Activated CD4-positive, alpha-beta T cell treated with anti-CD3 and anti-CD28 coated beads for 48 hours (primary cell): ENCODE measurements at places on chromosomes 7 and 10.

DNA sequence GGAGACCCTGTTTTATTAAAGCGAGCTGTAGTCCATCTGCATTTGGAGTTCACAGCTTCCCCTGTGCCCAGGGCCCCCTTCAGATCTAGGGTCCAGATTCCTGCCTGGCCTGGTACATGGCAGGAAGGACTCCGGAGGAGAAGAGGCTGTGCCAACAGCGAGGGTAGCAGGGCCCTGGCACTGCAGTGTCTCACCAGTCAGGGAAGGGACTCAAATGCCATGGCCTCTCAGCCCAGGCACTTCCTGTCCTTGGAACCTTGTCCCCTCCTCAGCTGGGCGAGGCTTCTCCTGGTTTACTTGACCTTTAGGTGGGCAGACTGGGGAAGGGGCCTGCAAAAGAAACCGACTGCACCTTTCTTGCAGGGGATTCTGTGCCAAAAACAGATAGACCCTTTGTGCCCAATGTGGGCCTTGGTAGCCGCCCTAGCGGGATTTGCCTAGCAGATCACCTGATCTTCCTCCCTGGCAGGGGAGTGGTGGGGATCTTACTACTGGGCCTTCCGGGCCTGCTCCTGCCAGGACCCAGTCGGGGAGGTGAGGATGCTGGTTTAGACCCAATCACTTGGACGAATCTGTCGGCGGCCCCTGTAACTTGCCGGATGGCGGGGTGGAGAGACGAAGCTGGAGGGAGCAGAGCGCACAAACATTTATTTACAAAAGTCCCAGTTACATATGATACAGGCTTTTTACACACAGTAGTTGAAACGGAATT is 161.9 kb downstream of the RNF216 start:
- DNase-seq, result no peak

GRCh38 chr7:93968911-93969620 is 35.1 kb downstream of the BET1 start:
- DNase-seq, result no peak

DNA sequence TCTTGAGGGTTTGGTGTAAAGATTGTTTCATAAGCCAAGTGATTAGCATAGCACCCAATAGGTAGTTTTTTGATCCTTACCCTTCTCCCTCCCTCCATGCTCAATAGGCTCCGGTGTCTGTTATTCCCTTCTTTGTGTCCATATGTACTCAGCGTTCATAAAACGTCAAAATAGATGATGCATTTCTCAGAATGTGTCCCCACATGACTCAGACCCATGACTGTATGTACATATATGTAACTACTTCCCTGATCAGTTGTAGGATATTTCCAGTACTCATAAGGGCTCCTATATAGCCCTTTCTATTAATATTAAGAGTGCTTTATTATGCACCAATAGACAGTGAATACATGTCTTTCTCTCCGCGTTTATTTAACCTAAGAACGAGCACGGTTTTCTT is 466.9 kb downstream of the KIF20B start:
- no peak for DNase-seq

- DNase-seq, result no peak
Measured at GRCh38 chr10:81031774-81032173, 494.1 kb downstream of the SH2D4B start.

GRCh38 chr7:4319280-4319679 is 362.8 kb upstream of the FOXK1 start:
- DNase-seq, result no peak

- no peak for DNase-seq
Measured at GRCh38 chr7:134823400-134823799, 44.0 kb downstream of the CALD1 start.

GRCh38 chr10:22505911-22506685 is 160.8 kb downstream of the SPAG6 start:
- DNase-seq, result peak; percentile 54

DNA sequence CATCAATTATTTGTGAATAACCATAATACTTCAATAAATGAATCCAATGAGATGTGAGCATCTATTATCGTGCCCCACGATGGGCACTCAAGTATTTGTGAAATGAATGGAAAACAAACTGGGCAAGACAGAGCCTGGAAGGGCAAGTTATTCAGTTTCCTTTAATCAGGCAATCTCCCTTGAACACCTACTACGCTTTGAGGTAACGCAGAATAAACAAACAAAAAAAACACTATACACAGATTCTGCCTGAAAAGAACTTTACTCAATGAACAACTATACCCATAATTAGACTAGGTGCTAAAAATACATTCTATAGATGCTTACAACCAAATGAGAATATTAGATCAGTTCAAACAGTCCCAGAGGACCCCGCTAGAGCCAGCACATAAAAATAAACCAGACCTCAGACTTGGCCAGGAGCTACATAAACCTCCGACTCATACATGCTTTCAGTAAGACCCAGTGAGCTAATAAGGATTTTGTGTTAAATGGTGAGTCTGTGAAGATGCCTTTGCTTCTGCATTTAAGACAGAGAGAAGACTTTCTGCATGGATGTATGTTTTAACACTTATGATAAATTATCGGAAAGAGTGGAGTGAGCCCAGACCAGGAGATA is 121.3 kb downstream of the MPP7 start:
- DNase-seq, result no peak

DNA sequence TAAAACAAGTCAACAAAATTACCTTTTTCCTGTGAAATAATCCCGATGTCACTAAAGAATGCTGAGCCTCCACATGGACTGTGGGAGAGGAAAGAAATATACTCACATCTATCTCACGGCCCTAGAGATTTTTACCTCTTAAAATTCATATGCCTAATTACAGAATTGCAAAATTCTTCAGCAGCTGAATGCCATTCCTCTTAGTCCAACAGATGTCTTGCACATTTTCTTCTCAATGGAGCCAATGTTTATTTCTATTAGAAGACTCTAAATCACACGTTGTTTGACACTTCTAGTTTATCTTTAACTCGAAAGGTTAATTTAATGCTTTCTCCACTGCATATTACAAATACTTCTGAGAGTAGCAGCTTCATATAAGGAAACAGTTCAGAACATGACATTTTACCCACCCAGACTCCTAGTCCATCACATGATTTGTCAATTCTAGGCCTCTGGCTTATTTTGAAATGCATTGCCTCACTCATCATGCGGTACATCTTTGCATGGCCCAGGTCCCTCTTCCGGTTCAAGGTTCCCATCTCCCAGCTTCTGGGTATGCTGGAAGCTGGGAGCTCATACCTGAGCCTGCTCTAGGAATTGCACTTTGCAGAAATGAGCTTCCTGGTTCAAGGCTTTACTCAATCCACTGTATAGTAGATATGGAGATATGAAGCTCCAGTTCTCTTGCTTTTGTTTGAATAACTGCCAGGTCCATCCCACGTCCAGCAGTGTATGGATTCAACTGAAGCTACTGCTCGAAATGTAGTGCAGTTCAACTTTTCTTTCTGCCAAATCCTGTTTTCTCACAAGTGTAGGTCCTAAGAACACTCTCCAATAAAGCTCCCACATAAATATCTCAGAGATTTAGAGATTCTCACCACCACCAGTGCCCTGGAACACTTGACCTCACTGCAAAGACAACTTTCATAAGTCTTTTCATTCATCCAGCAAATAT is 306.2 kb downstream of the GPR37 start:
- no peak for DNase-seq

GRCh38 chr10:119330342-119330741 is 123.0 kb downstream of the GRK5 start:
- no peak for DNase-seq

- no peak for DNase-seq
Measured at GRCh38 chr7:70620333-70621055, 511.4 kb upstream of the GALNT17 start.

GRCh38 chr7:99184532-99185218 is 23.2 kb downstream of the KPNA7 start:
- DNase-seq, result no peak

DNA sequence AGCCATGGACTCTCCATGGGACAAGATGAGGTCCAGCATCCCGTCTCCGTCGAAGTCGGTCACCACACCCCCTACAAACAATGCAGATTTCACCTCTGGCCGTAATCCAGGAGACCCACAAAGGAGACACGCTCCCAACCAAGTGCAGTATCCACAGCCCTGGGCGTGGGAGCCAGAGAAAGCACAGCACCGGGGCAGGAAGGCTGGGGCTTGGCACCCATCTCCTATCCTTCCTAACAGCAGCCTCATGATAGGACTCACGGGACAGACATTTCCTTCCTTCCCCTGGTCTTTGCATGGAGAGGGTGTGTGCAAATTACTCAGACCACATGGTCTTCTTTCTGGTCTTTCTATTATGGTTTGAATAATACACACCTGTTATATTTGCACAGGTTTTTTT is 46.3 kb downstream of the GOLGA7B start:
- no peak for DNase-seq

DNA sequence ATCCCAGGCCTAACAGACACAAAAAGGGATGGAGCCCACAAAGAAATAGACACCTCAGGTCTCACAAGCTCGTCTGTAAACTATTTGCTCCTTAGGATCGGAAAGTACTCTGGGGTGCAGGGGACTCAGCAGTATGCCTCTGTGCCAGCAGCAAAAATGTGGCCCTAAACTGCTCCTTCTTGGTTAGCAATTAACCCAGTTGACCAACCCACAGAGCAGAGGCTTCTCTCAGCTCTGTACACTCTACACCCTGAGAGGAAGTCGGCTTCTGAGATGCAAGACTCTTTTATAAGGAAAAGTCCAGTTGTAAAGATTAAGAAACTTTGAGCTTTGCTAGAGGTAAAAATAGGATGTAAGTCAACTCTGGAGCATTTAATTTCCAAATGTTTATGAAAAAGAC is 156.3 kb upstream of the PRSS58 start:
- no peak for DNase-seq

DNA sequence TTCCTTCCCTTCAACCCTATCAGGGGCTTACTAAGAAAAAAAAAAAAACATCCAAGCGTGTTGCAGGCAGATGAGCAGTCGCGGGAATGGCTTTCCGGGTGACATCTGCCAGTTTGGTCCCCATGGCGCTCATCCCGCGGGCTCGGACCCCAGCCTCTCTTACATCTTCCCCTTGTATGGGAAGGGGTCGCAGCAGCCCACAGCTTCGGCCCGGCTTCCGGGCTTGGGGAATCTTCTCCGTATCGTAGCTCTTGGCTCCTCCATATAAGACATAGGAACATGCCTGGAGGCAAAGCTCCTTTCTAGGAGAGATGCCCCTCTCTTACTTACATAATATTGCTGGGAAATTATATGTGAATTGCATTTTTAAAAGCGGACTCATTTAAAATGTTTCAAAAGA is 99.5 kb downstream of the CUX1 start:
- no peak for DNase-seq

GRCh38 chr10:43260117-43260761 is 6.6 kb downstream of the RASGEF1A start:
- DNase-seq, result no peak

DNA sequence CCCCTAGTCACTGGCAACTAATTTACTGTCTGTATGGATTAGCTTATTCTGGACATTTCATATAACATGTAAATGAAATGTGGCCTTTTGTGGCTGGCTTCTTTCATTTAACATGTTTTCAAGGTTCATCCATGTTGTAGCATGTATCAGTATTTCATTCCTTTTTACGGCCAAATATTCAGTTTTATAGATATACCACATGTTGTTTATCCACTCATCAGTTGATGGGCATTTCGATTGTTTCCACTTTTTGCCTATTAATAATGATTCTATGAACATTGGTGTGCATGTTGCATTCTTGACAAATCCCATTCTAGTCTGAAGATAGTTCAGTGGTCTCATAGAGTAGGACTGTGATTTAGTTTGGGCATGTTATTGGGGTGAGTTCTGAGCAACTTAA is 12.6 kb downstream of the CNNM2 start:
- DNase-seq, result no peak

- no peak for DNase-seq
Measured at GRCh38 chr7:155234950-155235789, 62.5 kb upstream of the INSIG1 start.
